ENCODE measurements at places on chromosomes 1 and 21. TPM values are rescaled to one million over a fixed set of nuclear protein-coding genes. Genes with fewer than 3 reads are reported as not detected.

The CACNA1S gene
- not detected for total RNA-seq

The LRRC71 gene
- total RNA-seq = not detected

The RHD gene
- not detected for total RNA-seq

The OLFML2B gene
- total RNA-seq = 5.2 TPM

The NPPB gene
- 4.7 TPM for total RNA-seq

The KRTAP11-1 gene
- total RNA-seq = not detected

All from fibroblast of villous mesenchyme (primary cell).